Neural crest cell (in vitro differentiated cells): ENCODE measurements at places on chromosomes 11 and 22. TPM values are rescaled to one million over a fixed set of nuclear protein-coding genes. Genes with fewer than 3 reads are reported as not detected.

GRCh38 chr11:120863359-120863758 lies 160.5 kb upstream of the TBCEL start:
- H3K27ac ChIP-seq: no peak overlapping the region
- H3K4me1 ChIP-seq: peaks cover 15% of the 10 kb centered on the region
- no peak overlapping the region for H3K4me3 ChIP-seq
- peaks cover 10% of the 10 kb centered on the region for H3K27me3 ChIP-seq
- no peaks in the 10 kb centered on the region for H3K36me3 ChIP-seq

DNA sequence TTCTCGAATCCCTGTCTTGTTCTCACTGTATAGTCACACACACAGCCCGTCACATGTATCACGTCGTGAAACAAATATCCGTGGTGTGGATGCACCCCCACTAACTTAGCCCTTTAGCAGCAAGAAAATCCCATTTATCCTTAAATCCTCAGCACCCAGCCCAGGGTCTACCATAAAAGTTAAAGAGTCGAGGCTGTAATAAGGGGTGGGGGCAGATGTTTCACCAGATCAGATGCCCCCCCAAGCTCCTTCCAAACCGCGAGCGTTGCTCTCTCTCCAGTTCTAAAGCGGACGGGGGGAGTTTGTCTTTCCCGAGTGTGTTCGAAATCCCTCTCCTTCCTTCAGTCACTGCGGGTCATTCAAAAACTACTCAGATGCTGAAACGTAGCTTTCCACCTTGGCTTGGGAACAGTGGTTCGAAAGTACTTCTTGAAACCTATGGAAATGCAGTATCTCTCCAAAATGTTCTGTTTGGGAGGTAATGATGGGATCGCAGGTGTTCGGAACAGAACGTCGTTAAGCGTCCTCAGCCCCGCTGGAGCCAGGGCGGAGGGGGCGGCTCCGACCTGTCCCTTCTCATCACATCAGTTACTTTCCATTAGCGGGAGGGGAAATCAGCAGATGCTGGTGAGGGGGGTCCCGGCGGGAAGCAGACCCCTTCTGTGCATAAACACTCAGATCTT lies 156.2 kb downstream of the BRD1 start:
- H3K27me3 ChIP-seq: peaks cover 78% of the 10 kb centered on the region
- H3K4me3 ChIP-seq: peak overlapping the region; percentile 58
- H3K36me3 ChIP-seq: no peaks in the 10 kb centered on the region
- no peak for DNase-seq
- H3K4me1 ChIP-seq: peaks cover 12% of the 10 kb centered on the region

GRCh38 chr11:36376888-36377758 lies 81.0 kb downstream of the PRR5L start:
- H3K27me3 ChIP-seq: peaks cover 69% of the 10 kb centered on the region
- peak; percentile 58 for DNase-seq
- H3K27ac ChIP-seq: no peak overlapping the region
- peaks cover 41% of the 10 kb centered on the region for H3K4me1 ChIP-seq
- peaks cover 2% of the 10 kb centered on the region for H3K36me3 ChIP-seq
- peak overlapping the region; percentile 93 for H3K4me3 ChIP-seq

OR52H1 gene
- not detected in 2 replicates for total RNA-seq

KRTAP5-10 gene
- total RNA-seq: not detected in 2 replicates

GRCh38 chr22:50141891-50142363 lies 28.6 kb upstream of the PANX2 start:
- no peaks in the 10 kb centered on the region for H3K36me3 ChIP-seq
- H3K27me3 ChIP-seq: peaks cover 2% of the 10 kb centered on the region
- peak; percentile 32 for DNase-seq
- H3K4me3 ChIP-seq: no peak overlapping the region

GRCh38 chr22:39176714-39177455 lies 24.4 kb upstream of the CBX7 start:
- H3K4me3 ChIP-seq: no peak overlapping the region
- DNase-seq: no peak
- peaks cover 48% of the 10 kb centered on the region for H3K4me1 ChIP-seq

FAM180B gene
- 0.35 and 0.50 TPM in 2 replicates for total RNA-seq

DNA sequence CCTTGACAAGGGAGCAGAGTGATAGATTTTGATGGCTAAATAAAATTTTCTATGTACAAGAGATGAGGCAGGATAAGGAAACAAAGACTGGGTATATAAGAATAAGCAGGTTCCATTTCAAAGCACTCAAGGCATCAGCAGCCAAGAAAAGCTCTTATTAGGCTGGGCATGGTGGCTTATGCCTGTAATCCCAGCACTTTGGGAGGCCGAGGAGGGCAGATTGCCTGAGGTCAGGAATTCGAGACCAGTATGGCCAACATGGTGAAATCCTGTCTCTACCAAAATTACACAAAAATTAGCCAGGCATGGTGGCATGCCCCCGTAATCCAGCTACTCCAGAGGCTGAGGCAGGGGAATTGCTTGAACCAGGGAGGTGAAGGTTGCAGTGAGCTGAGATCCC lies 563.4 kb upstream of the CCDC179 start:
- DNase-seq: no peak
- H3K27me3 ChIP-seq: no peaks in the 10 kb centered on the region
- no peaks in the 10 kb centered on the region for H3K36me3 ChIP-seq
- H3K4me3 ChIP-seq: no peak overlapping the region
- H3K4me1 ChIP-seq: no peaks in the 10 kb centered on the region
- no peak overlapping the region for H3K27ac ChIP-seq

DNA sequence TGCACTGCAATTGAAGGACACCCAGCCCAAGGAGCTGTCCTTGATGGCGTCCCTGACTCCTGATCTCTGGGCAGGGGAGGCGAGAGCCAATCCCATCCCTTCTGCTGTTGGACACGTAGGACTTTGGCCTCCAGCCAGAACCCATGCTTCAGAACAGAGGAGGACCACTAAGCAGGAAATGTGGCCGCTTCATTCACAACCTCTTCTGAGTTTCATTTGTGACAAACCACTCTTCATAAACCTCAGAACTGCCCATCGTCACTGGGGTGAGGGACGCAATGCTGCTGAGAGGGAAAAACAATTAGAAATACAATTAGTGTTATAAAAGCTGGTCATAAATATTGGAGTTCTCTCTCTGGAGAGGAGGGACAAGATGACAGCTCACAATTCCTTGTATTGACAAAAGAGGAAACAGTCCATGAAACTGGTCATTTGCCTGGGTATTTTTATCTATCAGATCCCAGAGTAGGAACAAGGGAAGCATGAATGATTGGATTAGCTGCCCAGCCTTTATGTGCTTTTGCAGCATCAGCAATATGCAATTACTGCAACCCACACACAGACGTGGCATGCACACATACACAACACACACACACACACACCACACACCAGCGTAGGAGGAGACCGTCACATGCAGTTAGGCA lies 216.5 kb upstream of the CADM1 start:
- no peaks in the 10 kb centered on the region for H3K36me3 ChIP-seq
- H3K4me3 ChIP-seq: no peak overlapping the region
- DNase-seq: no peak
- no peaks in the 10 kb centered on the region for H3K27me3 ChIP-seq

- peak within 1 kb of the TSS; percentile 77 for H3K4me3 ChIP-seq
- DNase-seq: peak; percentile 40
- H3K27me3 ChIP-seq: no peaks in the 10 kb centered on the region
- peaks cover 25% of the 10 kb centered on the region for H3K4me1 ChIP-seq
- H3K27ac ChIP-seq: peak within 1 kb of the TSS; percentile 90
- no peaks in the 10 kb centered on the region for H3K36me3 ChIP-seq
These were observed at the start of gene APOBEC3C for GRCh38 chr22:39013942-39014722. Gene APOBEC3C, plus strand, starts transcription at chr22:39014257. Its CDS starts 106 bp downstream, at chr22:39014363.

- no peaks in the 10 kb centered on the region for H3K36me3 ChIP-seq
- H3K27ac ChIP-seq: no peak within 1 kb of the TSS
These were observed at the start of gene CEND1 for GRCh38 chr11:789943-790342. Gene CEND1, minus strand, starts transcription at chr11:790090. Its CDS starts 1,514 bp downstream, at chr11:788576.

MS4A3 gene
- total RNA-seq: not detected in 2 replicates

DNA sequence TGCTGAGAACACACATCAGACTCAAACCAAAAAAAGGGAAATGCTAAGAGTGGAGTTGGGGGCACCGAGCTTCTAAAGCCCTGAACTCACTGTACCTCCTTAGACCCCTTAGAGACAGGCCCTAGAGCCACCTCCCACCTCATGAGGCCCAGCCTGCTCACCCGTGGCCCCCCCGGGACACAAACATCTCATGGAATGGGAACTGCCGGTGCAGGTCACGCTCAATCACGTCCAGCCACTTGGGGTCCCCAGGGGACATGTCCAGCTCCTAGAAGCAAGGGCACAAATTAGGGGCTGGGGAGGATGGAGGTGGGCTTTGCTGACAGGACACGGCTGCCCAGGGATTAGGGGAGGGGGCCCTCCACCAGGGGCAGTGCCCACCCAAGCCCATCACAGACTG lies 6.3 kb upstream of the CASTOR1 start:
- no peaks in the 10 kb centered on the region for H3K4me1 ChIP-seq
- no peak overlapping the region for H3K4me3 ChIP-seq
- no peaks in the 10 kb centered on the region for H3K27me3 ChIP-seq
- no peak for DNase-seq

DNA sequence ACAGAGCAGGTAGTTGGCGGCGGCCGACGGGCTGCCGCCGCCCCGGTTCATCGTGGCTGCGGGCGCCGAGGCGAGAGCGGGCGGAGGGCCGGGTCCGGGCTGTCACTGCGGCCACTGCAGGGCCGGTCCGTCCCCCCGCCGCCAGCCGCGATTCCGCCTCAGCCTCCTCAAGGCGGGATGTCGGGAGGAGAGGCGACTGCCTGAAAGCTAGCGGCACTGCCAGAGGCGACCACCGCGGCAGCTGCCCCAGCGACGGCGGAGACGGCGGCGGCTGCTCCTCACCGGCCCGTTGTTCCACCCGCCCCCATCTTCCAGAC lies 234 bp downstream of the SESN3 start:
- H3K4me3 ChIP-seq: peak overlapping the region; percentile 95
- H3K4me1 ChIP-seq: peaks cover 25% of the 10 kb centered on the region
- H3K27me3 ChIP-seq: no peaks in the 10 kb centered on the region
- H3K27ac ChIP-seq: no peak overlapping the region

DNA sequence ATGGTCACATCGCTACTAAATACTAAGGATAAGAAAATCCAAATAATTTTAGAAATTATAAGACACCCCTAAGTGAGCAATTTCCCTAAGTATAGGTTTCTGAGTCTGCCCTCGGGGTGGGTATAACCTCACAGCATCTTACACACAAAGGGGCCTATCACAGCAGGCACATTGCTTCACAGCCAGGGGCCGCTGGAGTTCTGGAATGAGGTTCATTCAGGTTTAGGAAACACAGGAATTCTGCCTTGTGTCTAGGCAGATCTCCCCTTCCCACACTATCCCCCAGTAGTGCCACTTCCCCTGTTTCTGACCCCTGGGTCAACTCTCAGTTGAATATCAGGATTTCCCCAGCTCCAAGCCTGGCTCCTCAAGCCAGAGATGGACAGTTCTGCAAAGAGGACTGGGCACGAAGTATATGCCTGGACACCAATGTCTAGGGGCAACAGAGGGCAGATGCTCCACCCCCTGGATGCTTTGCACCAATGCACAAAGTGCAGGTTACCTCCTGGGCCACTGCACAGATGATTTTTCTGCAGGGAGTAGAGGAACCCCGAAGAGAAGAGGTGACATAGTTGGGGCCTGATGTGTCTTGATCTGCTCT lies 11.4 kb downstream of the TUBA8 start:
- H3K4me1 ChIP-seq: no peaks in the 10 kb centered on the region
- no peaks in the 10 kb centered on the region for H3K27me3 ChIP-seq
- DNase-seq: no peak
- H3K27ac ChIP-seq: no peak overlapping the region

PNPLA3 gene
- 28.3 and 31.2 TPM in 2 replicates for total RNA-seq

DNA sequence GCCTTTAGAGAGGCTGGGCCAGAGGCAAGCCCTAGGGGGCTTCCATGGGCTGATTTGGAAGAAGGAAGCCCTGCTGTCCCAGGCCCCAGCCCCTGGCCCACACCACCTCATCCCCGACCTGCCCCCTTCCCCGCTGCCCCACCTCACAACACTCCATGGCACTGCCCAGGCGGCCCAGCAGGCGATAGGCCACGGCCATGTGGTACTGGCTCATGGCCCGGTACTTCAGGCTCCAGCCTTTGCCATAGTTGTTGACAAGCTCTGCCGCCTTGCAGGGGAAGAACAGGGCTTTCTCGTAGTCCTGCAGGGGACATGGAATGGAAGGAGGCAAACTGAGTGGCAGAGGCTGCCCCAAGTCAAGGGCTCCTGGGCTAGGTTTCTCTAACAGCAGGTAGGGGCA lies 6.4 kb downstream of the RAPSN start:
- H3K36me3 ChIP-seq: no peaks in the 10 kb centered on the region
- no peaks in the 10 kb centered on the region for H3K4me1 ChIP-seq
- no peak for DNase-seq
- H3K27ac ChIP-seq: no peak overlapping the region

NOX4 gene
- 5.1 and 6.2 TPM in 2 replicates for total RNA-seq

DNA sequence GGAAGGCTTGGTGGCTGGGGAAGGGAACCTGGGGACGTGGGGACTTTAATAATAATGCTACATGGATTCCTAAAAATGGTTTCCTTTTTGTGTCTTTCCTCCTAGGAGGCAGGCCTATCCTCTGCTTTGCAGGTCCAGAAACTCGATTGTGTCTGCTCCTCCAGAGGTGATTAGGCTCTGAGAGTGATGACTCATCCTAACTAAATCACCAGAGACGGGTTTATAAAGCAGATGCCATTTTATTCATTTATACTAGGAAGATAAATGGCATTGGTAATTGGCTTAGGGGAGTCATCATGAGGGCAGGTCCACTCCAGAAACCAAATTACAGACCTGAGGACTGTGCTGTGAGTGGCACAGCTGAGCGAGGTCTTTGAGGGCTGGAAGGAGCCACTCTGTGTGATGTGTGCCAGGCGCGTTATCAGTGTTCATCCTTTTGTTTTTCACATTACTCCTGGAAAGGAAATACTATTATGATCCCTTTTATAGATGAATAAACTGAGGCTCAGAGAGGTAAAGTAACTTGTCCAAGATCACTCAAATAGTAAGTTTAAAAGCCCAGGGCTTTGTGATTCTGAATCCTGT lies 7.1 kb downstream of the NLRX1 start:
- no peaks in the 10 kb centered on the region for H3K27me3 ChIP-seq
- H3K27ac ChIP-seq: no peak overlapping the region
- no peak for DNase-seq
- H3K36me3 ChIP-seq: no peaks in the 10 kb centered on the region
- no peak overlapping the region for H3K4me3 ChIP-seq
- H3K4me1 ChIP-seq: peaks cover 24% of the 10 kb centered on the region

DNA sequence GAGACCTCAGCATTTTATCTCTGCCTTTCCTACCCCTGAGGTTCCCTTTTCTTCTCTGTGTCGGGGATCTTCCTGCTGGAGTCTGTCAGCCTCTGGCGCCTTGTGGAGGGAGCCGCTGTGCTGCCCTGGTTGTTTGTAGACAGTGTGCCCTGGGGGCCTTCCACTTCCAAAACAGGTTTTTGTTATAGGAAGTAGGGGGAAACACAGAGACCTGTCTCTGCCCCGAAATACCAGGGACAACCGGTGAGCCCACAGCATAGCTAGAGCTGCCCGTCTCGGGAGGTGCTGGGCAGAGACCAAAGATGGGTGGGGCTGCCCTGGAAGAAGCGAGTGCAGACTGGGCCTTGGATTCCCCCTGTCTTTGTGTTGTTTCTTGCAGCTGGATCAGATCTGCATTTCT lies 8.0 kb downstream of the NCAPH2 start:
- no peaks in the 10 kb centered on the region for H3K36me3 ChIP-seq
- H3K27me3 ChIP-seq: no peaks in the 10 kb centered on the region
- DNase-seq: no peak
- peak overlapping the region; percentile 35 for H3K27ac ChIP-seq
